Adrenal gland (tissue), 19 donors: ENCODE measurements at places on chromosomes 3 and 15. TPM values are rescaled to one million over a fixed set of nuclear protein-coding genes. Genes with fewer than 3 reads are reported as not detected.

GRCh38 chr15:23035964-23036566 lies 3.3 kb downstream of the TUBGCP5 start:
- H3K27ac ChIP-seq = no peak overlapping the region
- H3K36me3 ChIP-seq = peaks cover 26% of the 10 kb centered on the region
- peak; percentile 62 for DNase-seq
- no peaks in the 10 kb centered on the region for H3K27me3 ChIP-seq
- peaks cover 16% of the 10 kb centered on the region for H3K4me1 ChIP-seq
- no peak overlapping the region for H3K4me3 ChIP-seq

DNA sequence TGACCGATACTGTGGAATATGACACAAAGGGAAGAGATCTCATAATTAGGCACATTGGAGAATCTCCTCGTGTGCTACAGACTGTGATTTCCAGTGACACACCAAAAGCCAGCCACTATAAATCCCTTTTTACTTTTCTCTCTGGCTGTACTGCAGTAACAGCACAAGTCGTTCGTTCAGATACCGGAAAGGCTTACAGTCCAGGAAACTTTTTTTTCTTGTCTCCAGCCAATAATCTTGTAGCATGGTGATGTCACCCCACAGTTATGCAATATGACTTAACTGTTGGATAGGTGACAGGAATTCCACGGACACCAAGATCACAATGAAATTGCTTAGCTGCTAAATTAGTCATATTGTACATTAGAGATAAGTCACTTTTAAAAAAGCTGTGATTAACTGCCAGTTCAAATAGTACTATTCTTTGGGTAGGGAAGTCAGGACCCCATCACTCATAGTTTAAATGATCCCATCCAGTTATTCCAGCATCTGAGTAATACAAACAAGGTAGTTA lies 36.3 kb upstream of the TSC22D2 start:
- peak; percentile 81 for DNase-seq
- no peaks in the 10 kb centered on the region for H3K27me3 ChIP-seq
- H3K27ac ChIP-seq = peak overlapping the region; percentile 85
- no peak overlapping the region for H3K4me3 ChIP-seq
- H3K36me3 ChIP-seq = no peaks in the 10 kb centered on the region

DNA sequence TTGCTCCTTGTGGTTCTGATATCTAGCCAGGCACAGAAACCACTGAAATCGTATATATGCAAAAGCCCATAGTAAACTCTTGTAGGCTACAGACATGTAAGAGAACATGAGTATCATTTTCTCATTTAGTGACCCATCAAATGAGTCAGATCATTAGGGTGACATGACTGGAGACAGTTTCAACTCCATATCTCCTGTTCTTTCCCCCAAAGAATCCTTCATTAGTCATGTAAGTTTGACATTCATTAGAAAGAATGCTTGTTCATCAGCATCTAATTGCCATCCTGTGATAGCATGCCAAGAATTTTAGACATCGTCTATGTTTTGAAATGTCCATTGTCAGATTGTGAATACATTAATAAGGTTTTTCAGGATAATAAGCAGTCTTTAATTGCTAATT lies 264.9 kb upstream of the TPM1 start:
- no peak for DNase-seq
- H3K4me3 ChIP-seq = no peak overlapping the region
- H3K4me1 ChIP-seq = peaks cover 7% of the 10 kb centered on the region
- no peak overlapping the region for H3K27ac ChIP-seq

GRCh38 chr15:67036775-67037555 lies 28.4 kb upstream of the SMAD3 start:
- H3K4me3 ChIP-seq = no peak overlapping the region
- no peak for DNase-seq
- no peaks in the 10 kb centered on the region for H3K36me3 ChIP-seq
- no peaks in the 10 kb centered on the region for H3K27me3 ChIP-seq
- H3K27ac ChIP-seq = no peak overlapping the region

DNA sequence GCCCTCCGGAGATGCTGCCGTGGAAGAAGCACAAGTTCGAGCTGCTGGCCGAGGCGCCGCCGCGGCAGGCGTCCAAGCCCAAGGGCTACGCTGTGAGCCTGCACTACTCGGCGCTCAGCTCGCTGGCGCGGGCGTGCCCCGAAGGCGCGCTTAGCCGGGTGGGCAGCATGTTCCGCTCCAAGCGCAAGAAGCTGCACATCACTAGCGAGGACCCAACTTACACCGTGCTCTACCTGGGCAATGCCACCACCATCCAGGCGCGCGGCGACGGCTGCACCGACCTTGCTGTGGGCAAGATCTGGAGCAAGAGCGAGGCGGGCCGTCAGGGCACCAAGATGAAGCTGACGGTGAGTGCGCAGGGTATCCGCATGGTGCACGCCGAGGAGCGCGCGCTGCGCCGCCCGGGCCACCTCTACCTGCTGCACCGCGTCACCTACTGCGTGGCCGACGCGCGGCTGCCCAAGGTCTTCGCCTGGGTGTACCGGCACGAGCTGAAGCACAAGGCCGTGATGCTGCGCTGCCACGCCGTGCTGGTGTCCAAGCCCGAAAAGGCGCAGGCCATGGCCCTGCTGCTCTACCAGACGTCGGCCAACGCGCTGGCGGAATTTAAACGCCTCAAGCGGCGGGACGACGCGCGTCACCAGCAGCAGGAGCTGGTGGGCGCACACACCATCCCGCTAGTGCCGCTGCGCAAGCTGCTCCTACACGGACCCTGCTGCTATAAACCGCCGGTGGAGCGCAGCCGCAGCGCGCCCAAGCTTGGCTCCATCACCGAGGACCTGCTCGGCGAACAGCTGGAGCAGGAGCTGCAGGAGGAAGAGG lies 1.3 kb downstream of the FAM43A start:
- peak; percentile 29 for DNase-seq
- peaks cover 35% of the 10 kb centered on the region for H3K4me1 ChIP-seq
- peak overlapping the region; percentile 82 for H3K27ac ChIP-seq
- H3K27me3 ChIP-seq = peaks cover 10% of the 10 kb centered on the region

The SCAMP5 gene
- 29.5 TPM for total RNA-seq

- H3K27ac ChIP-seq = no peak overlapping the region
- H3K36me3 ChIP-seq = no peaks in the 10 kb centered on the region
- H3K4me1 ChIP-seq = no peaks in the 10 kb centered on the region
- no peaks in the 10 kb centered on the region for H3K27me3 ChIP-seq
Observed at GRCh38 chr3:10136426-10137005, 5.1 kb upstream of the VHL start.

DNA sequence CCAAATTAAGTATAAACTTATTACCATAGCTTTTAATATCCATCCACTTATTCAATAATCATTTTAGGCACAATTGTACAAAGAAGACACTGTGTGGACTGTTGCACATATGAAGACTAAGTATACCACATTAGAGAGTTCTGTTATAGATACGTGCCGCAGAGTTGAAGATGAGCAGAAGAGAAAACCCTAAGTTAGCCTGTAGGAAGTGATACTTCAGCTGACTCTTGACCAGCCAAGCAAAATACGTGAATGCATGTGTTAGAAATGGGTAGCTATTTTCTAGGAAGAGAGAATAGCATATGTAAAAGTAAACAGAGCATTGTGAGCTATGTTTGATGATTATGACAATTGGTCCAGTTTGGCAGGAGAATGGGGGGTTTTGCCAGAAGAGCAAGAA lies 272.0 kb upstream of the ATP11B start:
- H3K27ac ChIP-seq = no peak overlapping the region
- H3K4me1 ChIP-seq = no peaks in the 10 kb centered on the region
- no peaks in the 10 kb centered on the region for H3K27me3 ChIP-seq
- no peak overlapping the region for H3K4me3 ChIP-seq

- H3K4me1 ChIP-seq = no peaks in the 10 kb centered on the region
- no peak overlapping the region for H3K27ac ChIP-seq
- no peak for DNase-seq
- no peak overlapping the region for H3K4me3 ChIP-seq
- no peaks in the 10 kb centered on the region for H3K27me3 ChIP-seq
Observed at GRCh38 chr15:86135041-86135440, 55.4 kb downstream of the AGBL1 start.

- H3K4me1 ChIP-seq = peaks cover 23% of the 10 kb centered on the region
- peak; percentile 47 for DNase-seq
- no peaks in the 10 kb centered on the region for H3K36me3 ChIP-seq
- H3K27me3 ChIP-seq = no peaks in the 10 kb centered on the region
- no peak overlapping the region for H3K4me3 ChIP-seq
- H3K27ac ChIP-seq = peak overlapping the region; percentile 78
Observed at GRCh38 chr3:53495520-53496391, 1.3 kb downstream of the CACNA1D start.

The CYP19A1 gene
- total RNA-seq = 2.4 TPM

- H3K27me3 ChIP-seq = no peaks in the 10 kb centered on the region
- no peak overlapping the region for H3K4me3 ChIP-seq
- no peak overlapping the region for H3K27ac ChIP-seq
- H3K36me3 ChIP-seq = no peaks in the 10 kb centered on the region
Observed at GRCh38 chr15:59329570-59330350, 42.9 kb downstream of the MYO1E start.

The APOD gene
- 10.9 TPM for total RNA-seq

- no peak overlapping the region for H3K27ac ChIP-seq
- H3K4me3 ChIP-seq = no peak overlapping the region
- H3K4me1 ChIP-seq = peaks cover under 1% of the 10 kb centered on the region
- DNase-seq = no peak
- peaks cover 2% of the 10 kb centered on the region for H3K36me3 ChIP-seq
Observed at GRCh38 chr15:76234337-76234889, 76.9 kb downstream of the ETFA start.

DNA sequence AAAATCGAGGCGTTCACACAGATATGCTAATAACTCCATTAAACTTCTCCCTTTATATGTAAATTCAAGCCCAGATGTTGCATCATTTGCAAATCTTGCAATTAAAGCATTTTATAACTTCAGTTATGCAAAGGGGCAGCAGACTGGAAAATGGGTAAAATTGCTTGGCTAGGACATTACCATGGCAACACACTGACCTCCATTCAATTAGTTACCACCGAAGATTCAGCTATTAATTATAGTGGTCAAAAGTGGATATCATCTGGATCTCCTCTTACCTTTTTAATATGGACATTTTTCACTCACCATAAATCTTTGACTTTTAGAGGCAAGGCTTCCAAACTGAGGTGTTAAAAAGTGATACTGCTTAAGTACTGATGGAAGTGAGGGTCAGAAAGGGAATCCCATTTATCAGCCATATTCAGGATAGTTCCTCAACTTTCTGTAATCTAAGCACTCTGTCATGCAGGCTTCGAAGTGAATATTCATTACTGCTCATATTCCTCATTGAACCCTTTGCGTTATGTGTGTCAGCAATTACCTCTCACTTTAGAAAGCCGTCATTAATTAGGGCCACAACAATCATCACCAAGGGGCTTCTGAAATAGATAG lies 386.2 kb upstream of the ROBO2 start:
- H3K36me3 ChIP-seq = no peaks in the 10 kb centered on the region
- no peaks in the 10 kb centered on the region for H3K4me1 ChIP-seq
- no peak overlapping the region for H3K27ac ChIP-seq
- DNase-seq = no peak

DNA sequence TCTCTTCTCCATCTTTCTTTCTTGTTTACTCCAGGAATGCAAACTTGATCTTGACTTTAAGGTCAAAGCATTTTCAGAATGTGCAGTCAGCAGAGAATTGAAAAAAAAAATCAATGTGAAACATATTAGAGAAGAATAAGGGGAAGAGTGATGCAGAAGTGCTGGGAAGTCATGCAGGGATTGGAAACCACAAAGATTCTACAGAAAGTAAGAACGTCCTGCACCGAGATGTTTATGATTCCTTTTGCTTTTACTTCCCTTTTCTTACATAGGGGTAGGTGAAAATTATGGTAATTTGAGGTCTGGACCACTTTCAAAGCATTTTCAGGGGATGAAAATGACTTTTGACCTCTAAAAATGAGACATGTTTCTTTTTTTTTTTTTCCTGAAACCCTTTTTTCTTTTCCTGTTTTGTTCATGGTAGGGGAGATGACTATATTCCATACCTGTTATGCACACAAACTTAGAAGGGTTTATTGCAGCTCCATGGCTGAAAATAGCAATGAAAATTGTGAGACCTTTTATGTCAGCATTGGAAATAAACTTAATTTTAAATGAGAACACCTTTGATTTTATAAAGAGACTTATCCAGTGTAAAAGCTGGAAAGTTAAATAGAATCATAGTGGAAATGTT lies 623.5 kb upstream of the TBL1XR1 start:
- peaks cover 14% of the 10 kb centered on the region for H3K4me1 ChIP-seq
- no peak overlapping the region for H3K27ac ChIP-seq
- no peaks in the 10 kb centered on the region for H3K27me3 ChIP-seq
- H3K36me3 ChIP-seq = no peaks in the 10 kb centered on the region

The PIGX gene
- 26.4 TPM for total RNA-seq

DNA sequence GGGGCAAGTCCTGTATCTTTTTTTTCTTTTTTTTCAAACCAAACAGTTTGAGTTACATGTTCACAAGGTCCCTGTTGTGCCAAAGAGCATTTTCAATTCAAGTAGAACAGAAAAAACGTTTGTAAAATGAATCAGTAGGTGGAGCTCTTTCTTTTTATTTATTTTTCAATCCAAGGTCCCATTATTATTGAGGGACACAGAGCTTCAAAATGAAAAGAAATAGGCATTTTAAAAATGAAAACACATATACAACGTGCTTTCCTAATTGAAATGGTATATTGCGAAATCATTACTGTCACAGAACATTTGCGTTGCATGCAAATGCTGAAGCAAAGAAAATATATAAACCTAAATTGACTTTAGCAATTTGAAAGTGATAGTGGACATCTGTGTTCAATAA lies 711.0 kb downstream of the MECOM start:
- H3K36me3 ChIP-seq = no peaks in the 10 kb centered on the region
- no peaks in the 10 kb centered on the region for H3K27me3 ChIP-seq
- H3K27ac ChIP-seq = no peak overlapping the region
- H3K4me3 ChIP-seq = no peak overlapping the region

The ESYT3 gene
- total RNA-seq = 0.78 TPM
